NCI-H187 (cell line): ENCODE measurements at places on chromosomes 16 and 17.

- DNase-seq = no peak
These were observed 3.9 kb downstream of the PRSS21 start for GRCh38 chr16:2820836-2821486.

GRCh38 chr17:50101346-50102163, 6.4 kb downstream of the PDK2 start:
- no peak for DNase-seq

GRCh38 chr17:42817866-42818265, 6.2 kb downstream of the BECN1 start:
- no peak for DNase-seq

DNA sequence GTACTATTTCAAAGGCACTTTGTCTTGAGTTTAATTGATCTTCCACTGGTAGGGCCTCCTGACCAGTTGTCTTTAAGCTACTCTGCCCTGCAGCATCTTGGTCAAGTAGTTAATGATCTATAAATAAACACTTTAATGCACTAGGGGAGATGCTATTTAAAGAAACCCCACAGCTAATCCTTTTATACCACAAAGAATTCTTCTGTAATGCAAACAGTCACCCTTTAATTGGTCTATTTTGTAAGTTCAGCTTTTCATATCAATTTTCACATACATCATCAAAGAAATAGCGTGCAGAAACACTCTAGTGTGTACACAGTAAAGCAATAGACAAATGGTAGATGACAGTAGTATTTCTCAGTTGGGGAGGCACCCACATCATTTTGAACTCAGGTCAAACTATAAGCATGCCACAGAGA, 70.3 kb downstream of the PMP22 start:
- no peak for DNase-seq

- no peak for DNase-seq
These were observed 146.6 kb downstream of the USP22 start for GRCh38 chr17:20896153-20896649.

GRCh38 chr17:13273806-13274205, 256.0 kb upstream of the ELAC2 start:
- DNase-seq = no peak

- DNase-seq = no peak
These were observed 19.7 kb downstream of the TMEM11 start for GRCh38 chr17:21194226-21194625.

- DNase-seq = no peak
These were observed 66.4 kb upstream of the MPHOSPH6 start for GRCh38 chr16:82236415-82236814.

DNA sequence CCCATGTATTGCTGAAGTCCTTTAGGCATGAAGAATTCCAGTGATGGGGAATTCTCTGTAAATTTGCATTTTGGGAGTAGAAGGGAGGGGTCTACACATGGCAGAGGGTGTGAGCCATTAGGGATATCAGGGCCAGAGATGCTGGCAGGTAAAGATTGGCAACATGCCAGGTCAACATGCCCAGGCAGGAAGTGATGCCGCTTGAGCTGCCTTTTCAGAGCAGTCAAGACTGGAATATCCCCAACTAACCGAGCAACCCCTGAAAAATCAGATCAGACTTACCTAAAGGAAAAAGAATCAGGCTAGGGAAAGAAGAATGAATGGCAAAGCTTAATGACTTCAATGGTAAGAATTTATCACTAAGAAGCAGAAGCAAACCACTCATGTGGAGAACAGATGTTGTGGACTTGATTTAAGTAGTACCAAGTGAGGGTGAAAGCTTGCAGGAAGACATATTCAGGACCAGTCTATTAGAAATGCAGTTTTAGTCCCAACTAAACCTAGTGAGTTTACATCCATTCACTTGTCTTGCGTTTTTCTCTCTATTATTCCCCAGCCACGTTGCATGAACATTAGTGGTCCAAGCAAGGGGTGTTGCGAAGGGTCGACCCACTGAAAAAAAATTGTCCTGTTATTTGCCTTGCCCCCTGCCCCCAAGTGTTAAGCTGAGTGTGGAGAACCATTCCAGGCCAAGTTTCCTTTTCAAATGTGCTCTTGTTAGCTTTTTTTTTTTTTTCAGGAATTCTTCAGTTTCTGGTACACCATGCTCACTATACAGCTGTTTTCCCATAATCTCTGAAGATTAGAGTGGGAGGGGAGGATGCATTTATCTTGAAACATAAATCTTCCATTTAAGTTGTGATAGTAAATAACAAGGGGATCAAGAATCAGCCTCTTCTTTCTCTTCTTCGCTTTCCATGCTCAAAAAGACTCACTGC, 105.2 kb downstream of the ABCA8 start:
- peak; percentile 15 for DNase-seq

DNA sequence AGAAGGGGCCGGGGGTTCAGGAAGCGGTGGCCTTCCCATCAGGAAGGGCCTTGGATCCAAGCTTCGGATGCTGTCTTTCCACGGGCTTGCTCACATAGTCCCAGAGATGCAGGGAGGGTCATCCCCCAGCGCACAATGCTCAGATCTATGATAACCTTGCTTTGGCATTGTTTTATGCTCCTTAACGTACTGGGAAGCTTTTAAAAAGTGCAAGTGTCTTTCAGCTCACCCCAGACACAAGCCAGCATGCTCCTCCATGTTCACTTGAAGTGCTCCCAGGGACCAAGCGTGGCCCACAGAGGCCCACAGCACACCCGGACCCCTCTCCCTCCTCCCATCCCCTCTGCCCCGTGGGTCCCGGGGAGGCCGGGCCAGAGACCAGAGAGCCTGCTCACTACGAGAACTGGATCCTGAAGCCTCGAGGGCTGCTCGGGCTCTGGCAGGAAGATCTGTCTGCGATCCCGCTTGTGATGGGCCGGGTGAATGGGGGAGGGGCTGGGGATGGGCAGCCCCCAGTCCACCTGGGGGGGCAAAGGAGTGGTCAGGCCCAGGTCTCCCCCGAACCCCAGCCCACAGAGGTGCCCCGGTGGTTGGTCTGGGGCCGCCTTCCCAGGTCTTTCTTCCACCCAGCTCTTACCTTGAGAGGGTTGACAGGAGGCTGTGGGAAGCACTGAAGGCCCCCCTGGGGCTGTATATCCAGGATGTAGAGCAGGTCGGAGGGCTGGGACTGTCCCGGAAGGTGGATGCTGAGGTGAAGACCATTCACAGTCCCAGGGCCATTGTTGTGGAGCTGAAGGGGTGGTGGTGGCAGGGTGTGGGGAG, 11.8 kb upstream of the FAM171A2 start:
- no peak for DNase-seq

GRCh38 chr17:58326609-58327362, 1.8 kb downstream of the TSPOAP1 start:
- DNase-seq = no peak

DNA sequence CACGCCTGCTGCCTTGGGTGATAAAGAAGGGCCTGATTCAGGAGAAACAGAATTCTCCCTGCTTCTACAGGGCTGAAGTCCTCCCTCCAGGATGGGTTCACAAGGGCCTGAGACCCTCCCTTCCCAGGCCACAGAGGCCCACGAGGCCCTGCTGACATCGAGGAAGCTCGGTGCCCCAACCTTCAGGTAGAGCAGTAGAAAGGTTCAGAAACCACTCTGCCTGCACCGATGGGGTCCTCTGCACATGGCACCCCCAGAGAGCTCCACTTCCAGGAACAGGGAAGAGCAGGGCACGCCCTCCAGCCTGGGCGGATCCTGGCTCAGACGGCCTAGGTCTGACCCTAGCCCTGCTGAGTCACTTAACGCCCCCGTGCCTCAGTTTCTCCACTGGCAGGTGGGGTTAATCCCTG, 773 bp downstream of the CENPX start:
- DNase-seq = no peak

GRCh38 chr17:979212-979538, 401 bp downstream of the NXN start:
- no peak for DNase-seq

GRCh38 chr16:24075931-24076716, 180.0 kb upstream of the CACNG3 start:
- no peak for DNase-seq

GRCh38 chr17:1031711-1032110, 34.8 kb downstream of the TIMM22 start:
- DNase-seq = no peak

DNA sequence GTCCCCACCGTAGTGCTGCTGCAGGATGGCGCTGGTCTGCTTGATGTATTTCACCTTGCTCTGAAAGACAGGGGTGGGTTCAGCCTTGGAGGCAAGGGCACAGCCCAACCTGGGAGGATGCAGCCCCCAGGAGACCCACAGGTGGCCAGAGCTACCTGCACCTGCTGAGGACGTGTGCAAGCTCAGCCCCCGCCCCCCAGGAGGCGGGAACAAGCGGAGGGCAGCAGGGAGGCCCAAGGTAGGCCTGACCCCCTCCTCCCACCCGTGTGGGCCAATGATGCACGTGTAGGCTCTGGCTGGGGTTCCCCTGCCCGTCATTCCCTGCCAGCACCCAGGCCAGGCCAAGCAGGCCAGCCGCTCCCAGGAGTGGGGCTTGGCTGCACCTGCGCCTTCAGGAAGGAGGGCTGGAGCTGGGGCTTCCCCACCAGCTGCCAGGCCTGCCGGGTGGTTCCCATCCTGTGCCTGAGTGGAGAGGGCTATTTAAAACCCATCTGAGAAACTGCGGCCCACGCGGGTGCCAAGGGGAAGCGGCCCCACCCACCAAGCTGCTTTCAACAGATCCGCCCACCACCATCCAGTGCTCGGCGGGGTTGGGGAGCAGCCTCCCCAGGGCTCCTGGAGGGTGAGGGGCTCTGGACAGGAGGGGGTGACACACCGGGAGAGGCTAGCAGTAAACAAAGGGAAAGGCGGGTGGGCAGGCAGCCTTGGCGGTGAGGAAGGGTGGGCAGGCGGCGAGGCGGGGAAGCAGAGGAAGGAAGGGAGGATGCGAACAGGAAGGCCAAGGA, 3.8 kb downstream of the NTHL1 start:
- peak; percentile 89 for DNase-seq

- DNase-seq = no peak
These were observed 44.2 kb downstream of the HELZ start for GRCh38 chr17:67200727-67201301.

GRCh38 chr17:27550974-27551505, 79.9 kb upstream of the LGALS9 start:
- DNase-seq = no peak

DNA sequence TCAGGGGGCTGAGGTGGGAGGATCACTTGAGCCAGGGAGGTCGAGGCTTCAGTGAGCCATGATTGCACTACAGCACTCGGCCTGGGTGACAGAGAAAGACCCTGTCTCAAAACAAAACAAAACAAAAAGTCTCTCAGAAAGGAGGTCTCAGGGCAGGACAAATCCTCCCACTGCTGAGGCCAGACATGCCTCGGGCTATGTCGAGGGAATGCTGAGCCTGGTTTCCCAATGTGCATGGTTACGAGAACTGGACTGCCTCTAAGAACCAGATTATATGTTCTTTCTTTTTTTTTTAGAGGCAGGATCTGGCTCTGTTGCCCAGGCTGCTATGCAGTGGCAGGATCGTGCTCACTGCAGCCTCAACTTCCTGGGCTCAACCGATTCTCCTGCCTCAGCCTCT, 27.6 kb downstream of the TRAP1 start:
- no peak for DNase-seq

GRCh38 chr17:15236281-15237105, 28.6 kb downstream of the PMP22 start:
- DNase-seq = no peak

DNA sequence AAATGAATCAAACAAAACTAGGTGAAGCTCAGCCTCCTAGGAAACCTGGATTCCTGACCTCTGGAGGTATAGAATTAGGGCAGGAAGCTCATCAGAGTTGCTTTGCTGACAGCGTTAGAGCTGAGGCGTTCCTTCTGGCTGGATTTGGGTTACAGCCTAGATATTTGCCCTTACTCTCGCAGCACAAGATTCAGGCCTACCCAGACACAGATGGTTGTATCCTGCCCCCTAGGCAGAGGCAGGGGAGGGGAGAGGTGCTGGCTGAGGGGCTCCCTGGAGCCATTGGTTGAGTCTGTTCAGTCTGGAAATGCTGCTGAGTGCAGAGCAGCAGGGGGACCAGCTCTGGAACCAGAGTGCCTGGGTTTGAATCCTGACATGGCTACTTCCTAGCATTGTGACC, 78.4 kb downstream of the MPRIP start:
- no peak for DNase-seq

DNA sequence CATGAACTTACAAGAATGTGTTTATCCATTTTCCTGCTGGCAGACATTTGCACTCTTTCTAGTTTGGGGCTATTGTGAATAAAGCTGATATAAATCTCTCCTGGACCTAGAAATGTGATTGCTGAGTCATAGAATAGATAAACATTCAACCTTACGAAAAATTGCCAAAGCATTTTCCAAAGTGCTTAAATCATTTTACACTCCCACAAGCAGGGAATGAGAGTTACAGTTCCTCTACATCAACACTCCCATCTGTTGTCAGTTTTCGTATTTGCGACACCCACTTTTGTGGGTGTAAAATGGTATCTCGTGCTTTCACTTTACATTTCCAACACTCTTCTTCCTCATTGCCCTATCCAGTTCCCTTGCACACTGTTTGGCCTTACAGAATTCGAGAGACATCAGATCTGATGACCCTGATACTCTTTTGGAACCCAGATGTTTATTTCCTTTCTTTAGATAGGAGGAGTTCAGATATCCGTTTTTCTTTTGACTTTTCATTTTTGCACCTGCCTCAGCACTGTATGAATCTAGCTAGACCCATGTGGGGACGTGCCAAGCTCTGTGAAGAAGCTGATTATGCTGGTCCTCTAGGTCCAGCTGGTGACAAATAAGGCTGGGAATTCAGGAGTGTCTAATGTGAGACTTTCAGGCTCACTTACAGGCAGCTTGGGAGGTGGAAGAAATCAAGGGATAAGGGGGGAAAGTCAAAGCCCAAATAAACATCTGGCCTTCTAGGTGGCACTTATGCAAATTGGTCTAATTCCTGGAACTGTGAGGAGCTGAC, 14.0 kb downstream of the SOX9 start:
- no peak for DNase-seq

GRCh38 chr16:20674684-20675487, 22.6 kb downstream of the ACSM1 start:
- no peak for DNase-seq

- DNase-seq = no peak
These were observed 8.4 kb downstream of the PER1 start for GRCh38 chr17:8143581-8144400.

GRCh38 chr16:49550666-49551065, 177.1 kb downstream of the C16orf78 start:
- DNase-seq = no peak

DNA sequence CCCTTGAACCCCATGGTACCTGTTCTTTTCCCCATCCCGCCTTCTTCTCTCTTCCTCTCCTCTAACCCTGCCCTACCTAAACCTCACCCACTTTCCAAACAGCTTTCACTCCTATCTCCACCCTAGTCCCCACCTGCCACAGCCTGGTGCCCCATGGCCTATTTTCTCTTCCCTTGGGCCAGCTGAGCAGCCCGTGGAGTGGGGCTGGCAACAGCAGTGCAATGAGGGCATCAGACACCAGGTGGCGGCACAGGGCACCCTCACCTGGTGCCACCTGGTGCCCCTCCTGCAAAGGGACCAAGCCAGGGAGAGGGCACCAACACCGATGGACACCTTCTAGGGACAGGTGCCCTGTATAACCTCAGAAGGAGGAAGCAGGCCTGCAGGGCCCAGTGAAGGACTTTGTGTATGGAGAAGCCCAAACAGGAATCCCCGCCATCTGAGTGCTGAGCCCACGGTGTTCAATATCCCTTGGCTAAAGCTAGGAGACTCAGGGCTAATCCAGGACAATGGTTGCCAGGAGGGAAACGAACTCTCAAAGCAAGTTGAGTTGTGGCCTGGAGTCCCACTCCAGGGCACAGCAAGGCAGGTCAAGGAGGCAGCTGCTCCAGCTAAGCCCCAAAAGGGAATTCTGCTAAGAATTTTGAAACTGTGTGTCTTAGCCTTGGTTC, 4.0 kb upstream of the ABCC3 start:
- peak; percentile 7 for DNase-seq
